ENCODE measurements at places on chromosomes 11 and 22.
A peak's percentile ranks its signal among the peaks of the same experiment; 100 is the strongest.

DNA sequence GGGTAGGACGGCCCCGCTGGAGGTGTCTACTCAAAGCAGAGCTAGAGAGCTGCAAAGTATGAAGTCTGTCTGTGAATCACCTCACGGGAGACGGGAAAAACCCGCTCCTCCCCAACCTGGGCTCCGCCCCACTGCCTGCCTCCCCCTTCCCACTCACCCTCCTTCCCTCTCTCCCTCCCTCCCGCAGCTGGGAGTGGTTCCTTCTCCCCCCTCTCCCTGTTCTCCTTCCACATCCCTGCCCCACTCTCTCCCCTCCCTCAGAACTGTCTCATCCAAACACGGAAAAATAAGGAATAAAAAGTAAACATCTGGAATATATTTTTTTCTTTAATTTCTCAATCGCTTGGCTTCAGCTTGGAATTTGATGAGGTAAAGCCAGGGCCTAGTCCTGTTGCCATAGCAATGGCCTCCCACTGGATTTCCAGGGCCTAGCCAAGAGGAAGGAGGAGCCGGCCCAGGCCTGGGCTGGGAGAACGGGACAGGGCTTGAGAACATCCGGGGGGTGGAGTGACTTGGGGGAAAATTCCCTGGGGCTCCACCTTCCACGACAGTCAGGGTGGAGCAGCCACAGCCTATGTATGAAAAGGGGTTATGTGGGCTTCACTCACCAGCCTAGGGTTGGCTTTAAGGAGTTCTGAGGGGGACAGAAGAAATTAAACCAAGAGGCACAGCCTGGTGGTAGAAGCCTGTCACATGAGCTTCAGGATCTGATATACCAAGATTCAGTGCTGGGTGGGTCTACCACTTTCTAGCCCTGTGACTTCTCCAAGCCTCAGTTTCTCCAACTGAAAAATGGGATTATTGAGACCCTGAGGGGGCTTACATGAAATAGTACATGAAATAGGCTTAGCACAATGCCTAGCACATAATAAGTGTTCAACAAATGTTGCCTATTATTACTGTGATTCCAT, 2.2 kb downstream of the TNKS1BP1 start:
- DNase-seq: no peak

- no peak for DNase-seq
Measured at GRCh38 chr11:126359431-126360048, 4.1 kb downstream of the ST3GAL4 start.

- DNase-seq: peak; percentile 87
Measured at GRCh38 chr11:118338637-118339061, 3.9 kb downstream of the CD3D start.

DNA sequence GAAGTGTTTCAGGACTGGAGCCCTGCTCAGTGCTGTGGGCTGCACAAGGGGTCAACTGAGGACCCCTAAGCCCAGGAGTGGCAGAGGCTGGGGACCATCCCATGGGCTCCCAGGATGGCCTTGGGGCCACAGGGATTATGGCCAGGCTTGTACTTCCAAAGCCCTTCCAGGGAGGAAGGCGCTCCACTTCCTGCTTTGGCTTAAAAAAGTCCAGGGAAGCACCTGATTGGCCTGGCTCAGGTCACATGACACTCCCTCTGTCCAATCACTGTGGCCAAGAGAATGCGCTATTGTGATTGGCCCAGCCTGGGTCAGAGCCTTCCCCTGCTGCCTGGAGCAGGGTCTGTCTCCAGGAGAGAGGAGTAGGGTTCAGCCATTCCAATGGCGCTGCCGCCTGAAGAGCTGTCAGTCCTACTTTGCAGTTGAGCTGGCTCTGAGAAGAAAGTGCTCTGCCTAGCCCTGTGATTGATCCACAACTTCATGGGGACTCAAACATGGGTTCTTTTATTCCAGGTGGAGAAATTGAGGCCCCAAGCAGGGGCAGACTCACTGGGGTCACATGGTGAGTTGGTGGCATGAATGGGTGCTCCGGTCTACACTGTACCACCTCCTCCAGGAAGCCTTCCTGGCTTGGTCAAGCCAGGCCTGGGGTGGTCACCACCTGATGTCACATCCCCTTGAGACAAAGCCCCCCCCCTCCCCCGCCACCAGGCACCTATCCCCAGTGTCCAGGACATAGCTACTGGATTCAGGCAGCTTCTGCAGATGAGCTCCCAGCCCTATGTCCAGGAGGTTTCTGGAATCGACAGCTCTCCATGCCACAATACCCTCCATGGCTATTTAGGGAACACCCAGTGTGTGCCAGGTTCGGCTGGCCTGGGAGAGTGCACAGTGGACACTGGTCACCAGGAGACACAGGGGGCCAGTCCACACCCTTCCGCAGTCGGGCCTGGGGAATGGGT, 48.2 kb downstream of the RTN4R start:
- no peak for DNase-seq

DNA sequence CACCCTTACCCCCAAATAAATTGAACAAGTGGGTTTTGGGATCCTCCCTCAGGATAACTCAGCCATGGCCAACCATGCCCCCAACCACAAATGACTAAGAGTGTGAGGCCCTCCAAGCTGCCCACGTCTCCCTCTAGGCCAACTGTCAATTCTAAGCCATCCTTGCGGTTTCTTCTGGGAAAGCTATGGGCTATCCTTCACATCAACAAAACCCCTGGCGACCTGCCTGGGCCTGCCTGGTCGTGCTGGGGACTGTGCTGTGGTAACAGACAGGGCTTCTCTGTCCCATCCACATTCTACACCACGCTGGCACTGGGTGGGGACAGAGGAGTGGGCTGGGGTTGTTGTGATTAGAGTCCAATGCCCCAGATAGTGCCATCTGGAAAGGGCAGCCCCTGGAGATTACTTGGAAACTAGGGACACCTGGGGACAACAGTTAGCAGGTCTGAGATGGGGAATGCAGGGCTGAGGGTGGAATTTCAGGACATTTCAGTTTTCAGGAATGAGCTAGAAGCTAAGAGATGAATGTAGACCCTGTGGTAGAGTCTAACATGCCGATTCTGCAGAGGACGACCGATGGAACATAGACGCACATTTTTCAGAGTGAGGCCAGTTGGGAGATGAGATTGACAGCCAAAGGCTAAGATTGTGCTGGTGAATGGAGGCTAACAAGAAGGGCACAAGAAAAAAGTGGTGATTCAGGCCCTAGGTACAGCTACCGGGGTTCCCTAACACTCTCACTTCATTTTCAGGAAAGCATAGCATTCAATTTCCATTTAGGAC, 131.9 kb downstream of the RASSF10 start:
- DNase-seq: no peak

- DNase-seq: no peak
Measured at GRCh38 chr11:15927196-15927863, 429.0 kb downstream of the SOX6 start.

DNA sequence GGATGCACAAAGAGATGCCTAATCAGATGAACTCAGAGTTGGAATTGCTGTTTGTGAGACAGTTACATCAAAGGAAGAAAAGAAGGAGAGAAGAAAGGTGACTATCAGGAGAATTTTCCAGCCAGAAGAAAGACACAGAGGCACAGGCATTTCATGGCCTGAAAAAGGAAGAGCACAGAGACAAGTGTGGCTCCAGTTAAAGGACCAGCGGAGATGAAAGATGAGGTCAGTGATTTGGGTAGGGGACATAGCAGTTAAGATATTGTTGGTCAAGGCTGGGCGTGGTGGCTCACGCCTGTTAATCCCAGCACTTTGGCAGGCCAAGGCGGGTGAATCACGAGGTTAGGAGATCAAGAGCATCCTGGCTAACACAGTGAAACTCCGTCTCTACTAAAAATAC, 3.4 kb upstream of the ZNF280A start:
- DNase-seq: no peak

DNA sequence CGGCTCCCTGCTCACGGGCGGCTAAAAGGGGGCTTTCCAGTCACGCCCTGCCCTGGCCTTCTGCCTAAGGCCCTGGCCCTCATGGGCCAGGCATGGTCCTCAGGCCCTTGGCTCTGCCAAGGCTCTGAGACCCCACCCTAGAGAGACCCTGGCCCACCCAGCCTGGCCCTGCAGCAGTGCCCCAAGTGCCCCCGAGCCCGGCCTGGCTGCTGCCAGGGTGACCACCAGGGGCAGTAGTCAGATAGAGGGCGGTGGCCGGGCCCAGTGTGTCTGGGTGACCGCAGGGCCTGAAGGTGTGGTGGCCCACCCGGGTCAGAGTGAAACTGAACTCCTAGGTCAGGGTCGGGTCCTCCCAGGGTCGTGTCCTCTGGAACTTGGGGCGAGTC, 29.4 kb upstream of the CCDC188 start:
- DNase-seq: no peak

- DNase-seq: no peak
Measured at GRCh38 chr11:1888811-1889210, 2.9 kb downstream of the PRR33 start.

DNA sequence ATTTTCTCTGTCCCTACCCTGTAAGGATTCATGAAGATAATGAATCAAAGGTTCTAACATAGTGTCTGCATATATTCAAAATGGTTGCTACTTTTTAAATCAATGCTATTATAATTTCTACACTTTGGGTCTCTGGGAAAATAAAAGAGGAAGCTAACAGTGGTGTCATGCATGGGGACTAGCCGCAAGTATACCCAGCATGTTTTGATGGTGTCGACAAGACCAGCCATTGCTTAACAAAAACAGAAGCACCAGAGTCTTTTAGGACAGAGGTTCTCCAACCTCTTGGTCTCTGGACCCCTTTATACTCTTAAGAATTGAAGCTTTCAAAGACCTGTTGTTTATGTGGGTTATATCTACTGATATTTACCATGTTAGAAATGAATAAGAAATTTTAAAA, 37.8 kb downstream of the RNF141 start:
- DNase-seq: no peak

DNA sequence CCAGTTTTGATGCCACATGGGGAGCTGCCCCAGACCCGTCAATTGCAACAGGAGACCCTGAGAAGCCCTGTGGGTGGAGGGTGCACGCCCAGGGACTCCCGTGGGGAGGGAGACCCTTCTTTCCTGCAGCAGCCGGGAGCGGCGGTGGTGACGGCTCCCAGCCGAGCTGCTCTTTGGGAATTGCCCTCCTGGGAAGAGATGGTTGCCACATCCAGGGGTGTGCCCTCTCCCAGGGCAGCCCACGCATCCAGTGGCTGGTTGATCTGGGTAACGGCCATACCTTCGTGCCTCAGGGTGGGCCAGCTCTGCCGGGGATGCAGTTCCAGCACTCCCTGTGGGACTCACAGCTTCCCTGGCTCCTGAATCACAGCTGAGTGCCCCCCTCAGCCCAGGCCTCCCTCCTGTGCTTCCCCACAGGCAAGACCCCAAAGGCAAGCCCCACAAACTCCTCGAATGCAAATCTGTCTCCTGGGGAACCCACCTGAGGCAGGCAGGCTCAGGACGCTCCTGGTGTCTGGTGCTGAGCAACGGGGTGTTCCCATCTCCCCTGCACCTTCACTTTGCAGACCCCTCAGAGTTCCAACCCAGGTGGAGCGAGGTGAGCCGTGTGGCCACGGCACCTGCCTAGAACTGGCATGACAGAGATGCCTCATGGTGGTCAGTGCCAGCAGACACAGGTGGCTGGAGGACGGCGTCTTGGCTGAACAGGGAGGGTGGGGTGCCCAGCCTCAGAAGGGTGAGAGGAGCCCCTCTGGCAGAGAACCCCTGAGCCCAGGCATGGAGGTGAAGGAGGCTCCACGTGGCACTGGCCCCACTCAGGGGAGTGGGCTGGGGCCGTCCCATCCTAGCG, 1027.4 kb downstream of the BRD1 start:
- DNase-seq: no peak

DNA sequence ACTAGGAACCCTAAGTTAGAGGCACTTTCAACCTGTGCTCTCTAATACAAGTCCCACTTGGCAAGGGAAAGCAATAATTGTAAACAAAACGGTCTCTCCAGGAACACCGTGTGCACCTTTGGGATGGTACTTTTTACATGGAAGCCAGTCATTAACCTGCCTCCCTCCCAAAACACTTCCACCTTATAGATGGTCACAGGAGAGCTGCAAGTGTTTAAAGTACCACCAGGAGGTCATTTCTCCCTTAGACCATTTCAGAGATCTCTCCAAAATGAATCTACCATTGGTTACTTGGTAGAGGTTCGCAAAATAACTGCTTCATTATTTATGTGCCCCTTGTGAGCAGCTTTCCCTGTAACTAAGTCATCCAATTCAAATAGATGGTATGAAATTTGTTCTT, 375.3 kb downstream of the DYNC2H1 start:
- DNase-seq: no peak

- DNase-seq: no peak
Measured at GRCh38 chr22:20093418-20094196, 13.6 kb downstream of the DGCR8 start.

- no peak for DNase-seq
Measured at GRCh38 chr22:25447067-25447685, 117.3 kb upstream of the GRK3 start.

DNA sequence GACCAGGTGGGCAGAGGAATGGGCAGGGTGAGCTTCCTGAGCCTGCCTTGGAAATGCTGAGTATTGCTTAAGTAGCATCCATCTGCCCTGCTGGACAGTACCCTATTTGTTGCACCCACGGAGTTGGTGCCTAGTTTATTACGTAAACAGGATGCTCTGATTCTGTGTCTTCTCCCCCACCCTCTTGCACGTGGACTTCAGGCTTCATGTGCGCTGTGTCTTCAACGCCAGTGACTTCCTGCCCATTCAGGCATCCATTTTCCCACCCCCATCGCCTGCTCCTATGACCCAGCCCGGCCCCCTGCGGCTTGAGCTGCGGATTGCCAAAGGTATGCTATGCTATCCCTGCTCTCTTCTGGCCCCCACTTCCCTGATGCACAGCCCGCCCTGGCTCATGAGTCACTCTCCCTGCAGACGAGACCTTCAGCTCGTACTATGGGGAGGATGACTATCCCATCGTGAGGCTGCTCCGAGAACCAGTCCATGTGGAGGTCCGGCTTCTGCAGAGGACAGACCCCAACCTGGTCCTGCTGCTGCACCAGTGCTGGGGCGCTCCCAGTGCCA, 5.7 kb downstream of the ZP1 start:
- no peak for DNase-seq

DNA sequence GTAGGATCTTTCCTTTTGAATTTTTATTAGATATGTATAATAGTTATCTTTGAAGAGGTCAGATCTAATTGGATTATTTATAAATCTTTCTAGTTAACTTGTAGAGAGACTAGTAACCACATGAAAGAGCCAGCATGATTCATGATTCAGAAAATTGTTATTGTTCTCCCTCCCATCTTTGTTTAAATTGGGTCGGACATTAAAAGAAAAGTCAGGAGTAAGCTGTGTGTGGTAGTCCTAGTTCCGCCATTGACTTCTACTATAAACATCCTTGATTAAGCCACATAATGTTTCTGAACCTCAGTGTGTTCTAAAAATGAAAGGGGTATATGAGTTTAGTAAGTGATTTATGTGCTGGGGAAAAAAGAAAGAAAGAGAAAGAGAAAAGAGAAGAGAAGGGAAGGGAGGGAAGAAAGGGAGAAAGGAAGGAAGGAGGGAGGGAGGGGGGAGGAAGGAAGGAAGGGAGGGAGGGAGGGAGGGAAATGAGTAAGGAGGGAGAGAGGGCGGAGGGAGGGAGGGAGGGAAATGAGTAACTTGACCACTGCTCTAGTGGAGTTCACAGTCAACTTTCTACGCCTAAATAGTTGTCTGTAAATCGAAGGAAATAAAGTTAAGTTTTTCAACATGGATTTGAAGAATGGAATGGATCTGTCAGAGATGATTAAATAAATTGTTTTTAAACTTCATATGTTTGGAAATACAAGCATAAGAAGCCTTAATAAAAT, 32.9 kb downstream of the SIK2 start:
- DNase-seq: no peak
